ENCODE measurements at places on chromosomes 4 and X. TPM values are rescaled to one million over a fixed set of nuclear protein-coding genes. Genes with fewer than 3 reads are reported as not detected.

DNA sequence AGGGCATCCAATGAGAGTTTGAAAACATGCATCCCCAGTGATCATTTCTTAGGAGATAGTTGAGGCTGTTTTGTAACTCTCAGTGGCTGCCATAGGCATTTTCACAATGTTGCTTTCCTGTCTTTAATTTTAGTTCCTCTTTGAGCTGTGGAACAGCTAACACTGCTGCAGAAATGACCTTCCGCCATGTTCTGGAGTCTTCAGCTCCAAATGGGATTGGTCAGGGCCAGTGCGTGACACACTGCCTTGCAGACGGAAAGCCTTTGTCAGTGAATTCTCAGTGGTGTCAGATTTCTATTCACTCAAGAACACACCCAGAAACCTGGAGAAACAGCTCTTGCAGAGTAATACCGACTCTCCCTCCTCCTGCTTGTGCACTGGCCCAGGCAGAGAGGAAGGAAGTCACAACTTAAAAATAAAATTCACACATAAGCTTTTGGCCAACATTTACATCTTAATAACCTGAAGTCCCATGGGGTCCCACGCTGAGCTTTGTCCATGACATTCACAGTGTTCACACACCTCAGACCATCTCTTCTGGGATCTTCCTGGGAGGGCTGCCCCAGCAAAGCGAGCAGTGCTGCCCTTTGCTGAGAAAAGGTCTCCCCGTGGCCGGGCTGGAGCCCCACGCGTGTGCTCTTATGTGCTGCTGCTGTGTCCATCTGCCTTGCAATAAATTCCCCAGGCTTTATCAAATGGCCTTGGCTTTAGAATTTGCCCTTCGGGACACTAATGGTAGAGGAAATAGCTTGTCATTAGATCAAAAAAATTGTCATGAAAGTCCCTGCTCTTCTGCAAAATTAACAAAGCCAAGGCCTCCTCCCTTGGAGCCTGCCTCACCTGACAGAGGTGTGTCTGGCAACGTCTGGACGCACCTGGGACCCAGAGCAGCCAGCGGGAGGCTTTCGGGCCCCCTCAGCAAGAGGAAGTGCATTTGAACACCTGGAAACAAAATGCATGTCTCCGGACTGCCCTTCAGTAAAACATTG is 126.8 kb downstream of the IRF2 start:
- ATAC-seq = no peak

Gene GAGE1
- total RNA-seq = not detected

DNA sequence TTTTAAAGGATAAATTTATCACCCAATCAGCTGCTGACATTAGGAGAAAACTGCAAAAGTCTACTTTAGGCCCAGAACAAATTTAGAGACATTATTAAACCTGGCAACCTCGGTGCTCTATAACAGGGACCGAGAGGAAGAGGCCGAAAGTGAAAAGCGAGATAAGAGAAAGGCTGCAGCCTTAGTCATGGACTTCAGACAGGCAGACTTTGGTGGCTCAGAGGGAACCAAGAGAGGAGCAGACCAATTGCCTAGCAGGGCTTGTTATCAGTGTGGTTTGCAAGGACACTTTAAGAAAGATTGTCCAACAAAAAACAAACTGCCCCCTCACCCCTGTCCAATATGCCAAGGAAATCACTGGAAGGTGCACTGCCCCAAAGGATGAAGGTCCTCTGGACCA is 12.8 kb upstream of the UGT2B10 start:
- no peak for ATAC-seq

Gene TIMP1
- total RNA-seq = 302 TPM

Data from activated T-helper 17 cell treated with anti-CD3 and anti-CD28 coated beads, Interleukin-2, amount 50 U/mL, for 72 hours (primary cell).